Body of pancreas (tissue), 4 donors: ENCODE measurements at places on chromosomes 1 and 21. TPM values are rescaled to one million over a fixed set of nuclear protein-coding genes. Genes with fewer than 3 reads are reported as not detected.

- no peaks in the 10 kb centered on the region for H3K4me1 ChIP-seq
- DNase-seq, result no peak
- no peak overlapping the region for H3K4me3 ChIP-seq
- H3K36me3 ChIP-seq, result no peaks in the 10 kb centered on the region
Measured at GRCh38 chr1:81437213-81437612, 363.5 kb upstream of the ADGRL2 start.

The KRTAP20-1 gene
- total RNA-seq, result not detected

The BSND gene
- not detected for total RNA-seq

The SLC9C2 gene
- not detected for total RNA-seq

GRCh38 chr1:11822091-11822490 lies 16.1 kb downstream of the CLCN6 start:
- no peak for DNase-seq
- H3K27me3 ChIP-seq, result no peaks in the 10 kb centered on the region
- H3K4me3 ChIP-seq, result no peak overlapping the region
- H3K4me1 ChIP-seq, result no peaks in the 10 kb centered on the region

The SYDE2 gene
- 17.5 TPM for total RNA-seq

DNA sequence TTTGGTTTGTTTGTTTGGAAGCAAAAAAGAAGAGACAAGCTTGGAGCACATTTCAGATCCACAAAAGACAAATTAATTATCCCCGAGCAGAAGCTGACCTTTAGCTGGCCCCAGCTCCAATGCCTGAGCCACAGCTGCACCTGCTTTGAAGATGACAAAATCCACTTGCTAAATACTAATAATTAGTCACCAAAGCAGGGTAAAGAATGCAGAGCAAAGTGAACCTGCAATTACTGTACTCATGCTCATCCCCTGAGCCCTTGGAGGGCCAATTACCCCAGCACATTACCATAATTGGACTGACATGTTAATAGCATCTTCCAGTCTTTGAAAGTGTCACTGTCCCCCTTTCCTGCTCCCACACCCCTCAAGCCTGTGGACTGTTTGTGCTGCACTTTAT lies 38.2 kb upstream of the KCND3 start:
- no peak overlapping the region for H3K27ac ChIP-seq
- DNase-seq, result no peak
- no peak overlapping the region for H3K4me3 ChIP-seq
- no peaks in the 10 kb centered on the region for H3K4me1 ChIP-seq
- no peaks in the 10 kb centered on the region for H3K27me3 ChIP-seq
- no peaks in the 10 kb centered on the region for H3K36me3 ChIP-seq

The PROX1 gene
- total RNA-seq, result 27.4 TPM

The DESI2 gene
- 14.5 TPM for total RNA-seq

GRCh38 chr21:29638138-29638537 lies 301.7 kb downstream of the GRIK1 start:
- DNase-seq, result no peak
- no peaks in the 10 kb centered on the region for H3K4me1 ChIP-seq
- no peaks in the 10 kb centered on the region for H3K36me3 ChIP-seq
- H3K27ac ChIP-seq, result no peak overlapping the region
